ENCODE measurements at places on chromosomes 7 and 10.

- DNase-seq = no peak
These were observed 127.6 kb upstream of the NANOS1 start for GRCh38 chr10:118901906-118902305.

DNA sequence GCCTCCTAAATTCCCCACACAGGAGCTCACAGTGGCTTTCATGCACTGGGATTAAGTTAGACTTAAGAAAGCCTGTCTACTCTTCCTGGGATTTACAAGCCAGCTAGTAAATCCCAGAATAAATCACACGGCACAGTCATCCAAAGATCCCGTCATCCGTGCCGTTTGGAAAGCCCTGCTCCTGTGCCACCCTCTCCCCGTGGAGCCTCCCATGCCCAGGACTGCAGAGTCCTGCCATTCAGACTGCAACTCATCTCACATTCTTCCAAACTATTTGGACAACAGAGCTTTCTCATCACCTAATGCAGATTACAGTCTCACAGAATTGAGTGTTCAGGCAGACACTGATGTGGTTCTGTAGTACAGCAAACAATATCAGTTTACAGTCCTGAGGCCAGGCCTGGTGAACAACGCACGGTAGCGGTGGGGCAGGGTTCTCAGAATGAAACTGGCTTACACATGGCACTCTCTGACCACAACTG, 166.5 kb downstream of the EGFR start:
- DNase-seq = no peak

DNA sequence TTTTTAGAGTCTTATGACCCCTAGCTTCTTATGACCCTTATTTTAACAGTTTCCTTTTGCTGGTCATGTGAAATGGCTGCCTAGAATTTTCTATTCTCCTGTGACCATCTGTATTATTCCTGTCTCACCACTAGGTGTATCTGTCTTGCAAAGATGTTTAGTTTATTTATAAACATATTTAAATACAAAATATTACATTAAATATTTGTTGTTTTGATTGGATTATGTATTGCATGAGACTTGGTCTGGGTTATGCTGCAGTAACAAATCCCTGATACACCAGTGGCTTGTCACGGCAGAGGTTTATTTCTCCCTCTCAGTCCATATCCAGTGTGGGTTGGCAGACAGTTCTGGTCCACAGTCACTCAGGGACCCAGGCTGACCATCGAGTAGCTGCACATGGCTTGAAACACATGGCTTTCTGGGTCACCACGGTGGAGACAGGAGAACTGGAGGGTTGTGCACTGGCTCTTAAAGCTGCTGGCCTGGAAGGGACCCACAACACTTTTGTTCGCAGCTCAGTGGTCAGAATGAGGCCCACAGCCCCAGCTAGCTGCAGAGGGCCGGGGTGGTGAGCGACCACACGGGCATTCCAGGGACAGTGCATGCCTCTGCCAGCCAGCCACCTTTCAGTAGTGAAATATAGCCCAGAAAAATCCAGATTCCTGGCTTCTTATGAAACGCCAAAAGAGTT, 7.4 kb downstream of the RASSF4 start:
- no peak for DNase-seq

GRCh38 chr7:9600974-9601373, 1167.6 kb downstream of the NXPH1 start:
- DNase-seq = no peak

GRCh38 chr10:50550291-50550839, 73.4 kb downstream of the SGMS1 start:
- no peak for DNase-seq

DNA sequence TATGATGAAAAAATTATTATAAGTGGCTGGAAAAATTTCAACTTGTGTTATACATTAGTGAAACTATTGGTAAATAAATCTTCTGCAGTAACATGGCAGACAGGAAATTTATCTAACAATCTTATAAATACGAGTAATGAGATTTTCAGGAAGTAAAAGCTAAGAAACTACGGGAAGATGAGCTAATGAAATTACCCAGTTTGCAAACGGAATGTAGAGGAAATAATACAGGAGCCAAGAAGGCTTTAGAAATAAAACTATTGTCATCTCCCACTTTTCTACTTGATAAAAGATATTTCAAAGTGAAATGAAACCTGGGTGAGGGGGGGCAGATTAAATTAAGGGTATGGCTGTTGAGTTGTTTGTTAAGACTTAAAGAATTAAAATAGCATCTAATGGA, 332.5 kb upstream of the SORCS1 start:
- no peak for DNase-seq

GRCh38 chr10:79239275-79239779, 107.9 kb upstream of the PPIF start:
- DNase-seq = no peak

GRCh38 chr7:145779140-145779539, 337.5 kb upstream of the CNTNAP2 start:
- DNase-seq = no peak
